HAP-1 (cell line): ENCODE measurements at places on chromosomes 5 and 9.

GRCh38 chr9:114203410-114204140, 48.2 kb downstream of the COL27A1 start:
- DNase-seq, result no peak

DNA sequence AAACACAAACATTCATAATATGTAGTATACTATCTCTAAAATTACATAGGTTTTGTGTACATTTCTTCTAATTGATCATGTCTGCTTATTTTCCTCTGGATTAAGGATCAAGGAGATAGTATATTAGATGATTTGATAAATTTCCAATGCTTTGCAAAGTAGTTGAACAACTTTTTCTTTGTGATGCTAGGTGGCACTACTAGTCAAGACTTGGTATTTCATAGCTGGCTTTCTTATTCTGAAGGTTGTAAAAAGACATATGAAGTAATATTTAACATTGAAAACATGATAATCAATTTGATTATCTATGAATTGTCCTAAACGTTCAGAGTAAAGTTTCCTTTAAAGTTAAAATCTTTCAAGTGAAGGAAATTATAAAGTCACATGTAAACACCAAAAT, 106.1 kb upstream of the FGF10 start:
- no peak for DNase-seq

GRCh38 chr5:58060996-58061395, 398.9 kb downstream of the PLK2 start:
- DNase-seq, result no peak

DNA sequence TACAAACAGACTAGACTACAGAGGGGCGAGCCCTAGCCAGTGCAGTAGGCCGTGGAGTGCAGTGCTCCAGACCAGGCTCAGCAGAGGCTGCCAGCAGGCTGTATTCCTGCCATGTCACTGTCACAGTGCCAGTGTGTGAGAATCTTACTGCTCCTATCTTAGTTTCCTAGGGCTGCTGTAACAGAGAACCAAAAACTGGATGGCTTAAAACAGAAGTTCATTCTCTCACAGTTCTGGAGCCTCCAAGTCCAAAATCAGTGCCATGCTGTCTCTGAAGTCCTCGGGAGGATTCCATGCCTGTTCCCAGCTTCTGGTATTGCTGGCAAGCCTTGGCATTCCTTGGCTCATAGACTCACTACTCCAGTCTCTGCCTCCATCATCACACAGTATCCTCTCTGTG, 75.0 kb upstream of the SAP30L start:
- no peak for DNase-seq

DNA sequence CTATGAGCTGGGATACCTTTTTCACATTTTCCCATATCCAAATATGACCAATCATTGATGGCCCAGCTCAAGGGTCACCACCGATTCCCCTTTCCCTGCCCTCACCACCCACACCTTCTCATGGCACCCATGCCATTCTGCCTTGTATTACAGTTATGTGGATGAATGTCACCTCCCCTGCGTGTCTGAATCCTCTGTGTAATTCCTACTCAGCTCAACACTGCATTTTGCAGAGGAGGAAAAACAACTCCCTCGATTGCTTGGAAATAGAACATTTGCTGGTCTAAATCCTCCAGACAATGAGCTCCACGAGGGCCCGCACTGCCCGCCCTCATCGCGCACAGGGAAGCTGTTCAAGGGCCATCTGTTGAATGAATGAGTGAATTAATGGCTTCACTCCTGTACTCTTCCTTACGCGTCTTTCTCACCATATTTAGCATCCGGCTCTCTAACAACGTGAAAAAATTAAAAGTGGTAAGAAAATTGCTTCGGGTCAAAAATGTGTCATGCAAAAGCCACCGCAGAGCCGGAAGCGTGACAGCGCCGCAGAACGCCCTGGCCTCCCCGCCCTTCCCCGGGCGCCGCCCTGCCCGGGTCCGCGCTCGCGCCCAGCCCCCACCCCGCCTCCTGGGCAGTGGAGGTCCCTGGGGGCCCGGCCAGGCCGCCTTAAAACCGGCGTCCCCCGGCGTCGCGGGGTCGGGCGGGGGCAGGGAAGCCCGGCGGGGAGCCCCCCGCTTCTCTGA, 704 bp downstream of the SUSD1 start:
- DNase-seq, result peak; percentile 81
